ENCODE measurements at places on chromosomes 12 and 14.

DNA sequence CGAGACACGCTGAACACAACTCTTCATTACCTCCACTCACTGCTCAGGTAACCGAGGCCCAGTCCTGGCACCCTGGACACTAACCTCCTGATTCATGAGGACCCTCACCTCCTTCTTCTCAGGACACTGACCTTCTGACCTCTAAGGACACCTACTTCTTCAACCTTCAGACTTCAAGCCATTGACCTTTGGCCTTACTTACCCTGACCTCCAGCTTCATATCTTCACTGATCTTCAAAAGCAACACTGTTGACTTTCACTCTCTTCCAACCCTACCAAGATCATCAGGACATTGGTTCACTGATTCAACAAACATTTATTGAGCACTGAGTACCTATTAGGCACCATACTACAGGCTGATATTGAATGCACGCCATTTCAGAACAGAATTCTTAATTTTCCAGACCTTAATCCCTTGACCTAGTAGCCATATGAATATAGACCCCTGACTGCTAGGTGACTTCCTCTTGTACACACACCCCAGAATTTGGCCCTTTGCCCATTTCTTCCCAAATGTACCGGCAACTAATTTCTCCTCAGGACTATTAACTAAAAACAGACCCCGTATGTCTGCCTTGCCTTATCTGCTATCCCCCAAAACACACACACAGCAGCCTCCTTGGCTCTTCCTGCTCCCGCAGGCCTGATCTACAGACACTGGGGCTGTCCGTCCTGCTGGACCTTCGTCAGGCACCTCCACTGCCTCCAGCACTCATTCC, 5.8 kb downstream of the ARHGEF40 start:
- DNase-seq, result no peak

- DNase-seq, result no peak
These were observed 91.9 kb downstream of the SYNE3 start for GRCh38 chr14:95424529-95424928.

GRCh38 chr12:55845785-55846496, 3.2 kb upstream of the MMP19 start:
- no peak for DNase-seq

DNA sequence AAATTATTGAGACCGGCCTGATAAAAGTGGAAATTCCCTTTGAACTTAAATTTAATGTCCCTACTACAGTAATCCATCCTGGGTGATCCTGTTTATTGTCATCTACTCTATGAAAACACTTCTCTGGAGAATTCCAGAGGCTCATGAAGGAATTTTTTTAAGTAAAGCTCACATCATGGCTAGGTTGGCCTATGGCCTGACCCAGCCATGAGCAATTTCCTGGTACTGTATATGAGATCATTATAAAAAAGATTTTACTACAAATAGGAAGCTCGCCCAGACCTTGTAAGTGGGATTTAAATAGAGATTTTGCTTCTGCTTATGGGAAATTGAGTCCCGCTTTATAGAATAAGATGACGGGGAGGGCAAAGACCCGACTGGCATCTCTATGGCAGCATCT, 215.5 kb downstream of the DPF3 start:
- DNase-seq, result no peak

- no peak for DNase-seq
These were observed 7.5 kb downstream of the HEBP1 start for GRCh38 chr12:12992418-12993130.

DNA sequence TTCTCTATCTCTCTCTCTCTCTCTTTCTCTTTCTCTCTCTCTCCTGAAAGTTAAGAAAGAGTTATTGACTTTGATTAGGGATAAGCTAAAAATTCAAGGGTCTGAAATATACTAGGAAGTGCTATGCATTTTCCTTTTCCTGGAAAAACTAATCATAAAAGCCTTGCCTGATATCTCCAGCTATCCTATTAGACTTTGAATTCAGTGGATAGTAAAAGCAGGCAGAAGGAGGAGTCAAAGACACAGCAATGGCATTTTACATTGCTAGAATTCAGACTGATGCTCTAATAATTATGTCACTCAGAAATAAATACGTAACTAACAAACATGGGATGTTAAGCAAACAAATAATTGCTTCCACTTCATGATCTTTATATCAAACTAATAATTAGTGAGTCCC, 272.0 kb downstream of the SSPN start:
- DNase-seq, result no peak

- no peak for DNase-seq
These were observed 33.6 kb downstream of the CDKL1 start for GRCh38 chr14:50362764-50363713.

All from NCI-H2081 treated with DMSO at 0.1 percent for 48 hours (cell line).